ENCODE measurements at places on chromosomes 12 and 14. TPM values are rescaled to one million over a fixed set of nuclear protein-coding genes. Genes with fewer than 3 reads are reported as not detected.

Gene DNAJC22
- 1.2 TPM for total RNA-seq

- no peak for DNase-seq
- no peak overlapping the region for H3K4me3 ChIP-seq
- H3K27me3 ChIP-seq: no peaks in the 10 kb centered on the region
- H3K36me3 ChIP-seq: no peaks in the 10 kb centered on the region
- no peak overlapping the region for H3K27ac ChIP-seq
- H3K4me1 ChIP-seq: peaks cover 43% of the 10 kb centered on the region
Measured at GRCh38 chr14:30991408-30991807, 34.0 kb upstream of the AP4S1 start.

- peak overlapping the region; percentile 96 for H3K27ac ChIP-seq
- H3K27me3 ChIP-seq: no peaks in the 10 kb centered on the region
- no peaks in the 10 kb centered on the region for H3K4me1 ChIP-seq
- H3K36me3 ChIP-seq: peaks cover 32% of the 10 kb centered on the region
- no peak for DNase-seq
Measured at GRCh38 chr12:6604259-6605029, 2.7 kb downstream of the CHD4 start.

- H3K4me3 ChIP-seq: no peak overlapping the region
- peaks cover 4% of the 10 kb centered on the region for H3K36me3 ChIP-seq
- H3K27ac ChIP-seq: no peak overlapping the region
Measured at GRCh38 chr14:24984846-24985589, 64.9 kb downstream of the STXBP6 start.

DNA sequence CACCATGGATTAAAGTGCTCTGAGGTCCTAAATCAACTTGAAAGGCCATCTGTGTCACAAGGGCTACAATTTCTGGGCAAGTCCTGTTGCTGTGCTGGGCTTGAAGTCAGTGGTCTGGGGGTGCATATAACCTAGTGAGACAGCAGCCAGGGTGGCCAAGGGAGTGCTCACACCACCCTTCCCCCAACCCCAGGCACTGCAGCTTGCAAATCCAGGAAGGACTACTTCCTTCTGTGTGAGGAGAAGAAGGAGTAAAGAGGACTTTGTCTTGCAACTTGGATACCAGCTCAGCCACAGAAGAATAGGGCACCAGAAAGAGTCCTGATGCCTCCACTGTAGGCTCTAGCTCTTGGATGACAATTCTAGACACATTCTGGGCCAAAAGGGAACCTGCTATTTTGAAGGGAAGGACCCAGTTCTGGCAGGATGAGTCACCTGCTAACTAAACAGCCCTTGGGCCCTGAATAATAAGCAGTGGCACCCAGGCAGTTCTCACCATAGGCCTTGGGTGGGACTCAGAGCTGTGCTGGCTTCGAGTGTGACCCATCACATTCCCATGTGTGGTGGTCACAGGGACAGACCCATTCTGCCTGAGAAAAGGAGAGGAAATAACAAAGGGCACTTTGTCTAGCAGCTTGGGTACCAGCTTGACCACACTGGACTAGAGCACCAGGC is 32.6 kb upstream of the DHRS7 start:
- H3K36me3 ChIP-seq: no peaks in the 10 kb centered on the region
- H3K4me1 ChIP-seq: no peaks in the 10 kb centered on the region
- no peak overlapping the region for H3K27ac ChIP-seq
- DNase-seq: no peak
- no peak overlapping the region for H3K4me3 ChIP-seq

- no peaks in the 10 kb centered on the region for H3K36me3 ChIP-seq
- DNase-seq: no peak
- H3K27ac ChIP-seq: no peak overlapping the region
- no peak overlapping the region for H3K4me3 ChIP-seq
Measured at GRCh38 chr12:41014643-41015020, 173.5 kb upstream of the PDZRN4 start.
